Coronary artery (tissue), 2 donors: ENCODE measurements at places on chromosomes 11 and 22.

DNA sequence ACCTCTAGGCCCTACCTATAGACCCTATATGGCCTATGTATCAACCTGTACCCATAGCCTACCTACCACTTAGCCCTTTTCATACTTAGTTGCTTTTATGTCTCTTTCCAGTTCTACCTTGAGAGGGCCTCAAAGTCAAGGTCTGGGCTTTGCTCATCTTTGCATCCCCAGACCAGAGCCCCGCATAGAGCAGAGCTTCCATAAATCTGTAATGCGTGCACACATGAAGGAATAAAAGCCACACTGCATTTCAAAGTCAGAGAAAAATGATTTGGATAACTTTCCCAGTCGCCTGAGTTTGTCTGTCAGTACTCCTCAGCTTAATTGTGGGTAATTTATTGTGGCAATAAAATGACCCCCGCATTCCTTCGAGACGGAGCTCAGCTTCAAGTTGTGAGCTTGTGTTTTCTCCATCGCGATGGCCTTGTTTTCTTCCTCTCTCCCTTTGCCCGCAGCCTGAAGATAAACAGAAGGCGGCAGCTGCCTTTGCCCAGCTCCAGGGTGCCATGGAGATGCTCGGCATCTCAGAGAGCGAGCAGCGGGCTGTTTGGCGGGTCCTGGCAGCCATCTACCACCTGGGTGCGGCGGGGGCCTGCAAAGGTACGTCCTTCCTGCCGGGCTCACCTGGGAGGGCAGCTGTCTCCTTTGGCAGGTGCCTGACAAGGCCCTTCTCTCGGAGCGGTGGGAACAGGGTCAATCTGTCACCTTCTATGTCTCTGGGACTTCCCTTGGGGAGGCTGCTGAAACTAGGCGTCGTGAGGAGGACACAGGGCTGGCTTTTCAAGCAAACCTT lies 55.7 kb downstream of the MYO18B start:
- DNase-seq: no peak

DNA sequence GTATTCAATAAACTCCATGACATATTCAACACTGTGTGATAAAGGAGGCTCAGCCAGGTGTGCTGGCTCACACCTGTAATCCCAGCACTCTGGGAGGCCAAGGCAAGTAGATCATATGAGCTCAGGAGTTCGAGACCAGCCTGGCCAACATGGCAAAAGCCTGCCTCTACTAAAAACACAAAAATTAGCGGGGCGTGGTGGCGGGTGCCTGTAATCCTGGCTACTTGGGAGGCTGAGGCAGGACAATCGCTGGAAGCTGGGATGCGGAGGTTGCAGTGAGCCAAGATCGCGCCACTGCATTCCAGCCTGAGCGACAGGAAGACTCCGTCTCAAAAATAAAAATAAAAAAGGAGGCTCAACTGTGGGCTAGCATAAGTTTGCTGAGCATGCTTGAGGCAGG lies 4.1 kb upstream of the SLC25A18 start:
- DNase-seq: no peak

DNA sequence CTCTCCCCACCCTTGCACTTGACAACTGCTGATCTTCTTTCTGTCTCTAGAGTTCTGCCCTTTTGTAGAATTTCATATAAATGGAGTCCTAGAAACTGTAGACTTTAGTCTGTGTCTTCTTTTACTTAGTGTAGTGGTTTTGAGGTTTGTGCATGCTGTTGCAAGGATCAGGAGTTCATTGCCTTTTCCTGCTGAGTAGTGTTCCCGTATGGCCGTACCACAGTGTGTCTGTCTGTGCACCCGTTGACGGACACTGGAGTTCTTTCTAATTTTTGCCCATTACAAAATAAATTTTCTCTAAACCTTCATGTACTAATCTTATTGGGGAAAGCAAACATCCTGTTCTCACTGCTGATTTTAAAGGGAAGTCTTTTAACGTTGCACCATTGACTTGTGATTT lies 138.1 kb downstream of the TBC1D22A start:
- DNase-seq: peak; percentile 12

GRCh38 chr11:131581046-131581445 lies 210.6 kb downstream of the NTM start:
- no peak for DNase-seq

DNA sequence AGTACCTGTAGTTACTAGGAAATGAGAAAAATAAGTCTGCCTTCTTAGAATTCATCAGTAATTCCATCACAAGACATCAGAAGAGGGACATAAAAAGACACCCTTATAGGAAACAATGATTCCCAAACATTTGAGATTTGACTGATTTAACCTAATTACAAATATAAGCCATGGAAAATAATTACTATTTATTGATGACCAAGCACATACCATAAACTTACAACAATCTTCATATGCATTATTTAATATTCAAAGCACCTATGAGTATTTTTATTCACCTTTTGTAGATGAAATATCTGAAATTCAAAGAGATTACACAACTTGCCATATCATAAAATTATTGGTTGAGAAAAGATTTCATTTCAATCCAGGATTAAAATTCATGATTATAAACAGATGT lies 14.6 kb upstream of the OR52D1 start:
- DNase-seq: no peak

DNA sequence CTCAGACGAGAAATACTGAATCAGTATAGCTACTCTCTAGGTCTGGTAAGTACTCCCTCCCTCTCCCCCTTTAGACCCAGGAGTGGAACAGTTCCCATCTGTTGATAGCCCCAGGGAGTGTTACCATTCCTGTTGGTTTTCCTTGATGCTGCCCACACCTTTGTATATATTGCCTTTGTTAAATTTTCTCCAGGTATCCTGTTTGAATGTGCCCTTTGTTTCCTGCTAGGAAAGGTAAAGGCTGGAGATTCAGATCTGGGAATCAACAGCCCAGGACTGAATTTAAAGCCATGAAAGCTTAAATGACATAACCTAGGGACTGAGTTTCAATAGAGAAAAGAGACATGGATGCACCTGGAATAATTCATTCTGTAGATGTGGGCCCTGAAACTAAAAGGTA lies 68.3 kb downstream of the CCDC83 start:
- DNase-seq: no peak

DNA sequence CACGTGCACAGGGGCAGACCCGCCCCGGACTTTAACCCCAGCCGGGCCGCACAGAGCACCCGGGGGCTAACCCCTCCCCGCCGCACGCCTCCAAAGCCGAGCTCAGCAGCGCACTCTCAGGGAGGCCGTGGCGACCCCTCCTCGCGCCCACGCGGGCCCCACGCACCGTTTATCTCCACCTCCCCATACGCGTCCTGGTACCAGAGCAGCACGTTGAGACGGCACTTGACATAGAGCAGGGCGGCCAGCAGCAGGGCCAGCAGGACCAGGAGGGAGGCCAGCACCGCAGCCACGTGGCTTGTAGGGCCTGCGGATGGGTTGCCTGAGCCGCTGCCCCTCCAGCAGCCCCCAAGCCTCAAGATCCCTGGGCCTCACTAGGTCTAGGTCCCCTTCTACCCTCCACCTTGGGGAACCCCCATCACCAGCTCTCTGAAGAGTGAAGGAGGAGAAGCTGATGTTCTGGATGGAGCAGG lies 7.1 kb downstream of the SIGIRR start:
- DNase-seq: no peak

- DNase-seq: no peak
Measured at GRCh38 chr11:23519194-23519593, 658.9 kb upstream of the CCDC179 start.

- DNase-seq: no peak
Measured at GRCh38 chr22:40611606-40612005, 24.9 kb downstream of the MRTFA start.

GRCh38 chr22:44399906-44400762 lies 87.4 kb upstream of the SHISAL1 start:
- DNase-seq: peak; percentile 55

- DNase-seq: peak; percentile 94
Measured at GRCh38 chr11:72812967-72813739, 1.1 kb upstream of the ATG16L2 start.

DNA sequence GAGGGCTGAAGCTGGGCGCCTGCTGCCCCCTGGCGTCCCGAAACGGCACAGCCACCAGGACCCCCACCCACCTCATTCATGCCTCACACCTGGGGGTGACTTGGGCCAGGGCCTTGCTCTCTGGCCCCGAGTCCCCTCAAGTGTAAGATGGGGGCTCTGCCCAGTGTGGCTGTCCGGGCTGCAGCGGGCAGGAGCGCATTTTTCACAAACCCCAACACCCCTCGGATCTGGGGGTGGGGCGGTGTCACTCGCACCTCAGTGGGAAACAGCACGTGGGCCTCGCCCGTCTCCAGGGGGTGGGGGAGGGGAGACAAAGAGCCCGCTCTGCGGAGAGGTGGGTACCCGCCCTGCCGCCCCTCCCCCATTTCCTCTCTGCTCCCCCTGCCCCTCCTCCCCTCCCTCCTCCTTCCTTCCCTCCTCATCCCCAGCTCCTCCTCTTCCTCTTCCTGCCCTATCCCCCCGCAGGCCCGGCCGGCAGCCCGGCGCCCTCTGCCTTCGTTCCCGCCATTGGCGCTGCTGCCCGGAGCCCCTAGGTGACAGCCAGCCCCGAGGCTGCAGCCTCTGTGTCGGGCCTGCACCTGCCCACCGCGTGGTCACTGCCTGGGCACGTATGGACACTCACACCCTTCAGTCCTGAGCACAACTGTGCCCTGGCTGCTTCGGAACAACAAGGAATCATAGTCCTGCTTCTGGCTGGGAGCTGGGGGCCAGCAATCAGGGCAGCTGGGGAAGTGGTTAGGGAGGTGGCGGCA lies 6.8 kb upstream of the CDKN1C start:
- DNase-seq: no peak

DNA sequence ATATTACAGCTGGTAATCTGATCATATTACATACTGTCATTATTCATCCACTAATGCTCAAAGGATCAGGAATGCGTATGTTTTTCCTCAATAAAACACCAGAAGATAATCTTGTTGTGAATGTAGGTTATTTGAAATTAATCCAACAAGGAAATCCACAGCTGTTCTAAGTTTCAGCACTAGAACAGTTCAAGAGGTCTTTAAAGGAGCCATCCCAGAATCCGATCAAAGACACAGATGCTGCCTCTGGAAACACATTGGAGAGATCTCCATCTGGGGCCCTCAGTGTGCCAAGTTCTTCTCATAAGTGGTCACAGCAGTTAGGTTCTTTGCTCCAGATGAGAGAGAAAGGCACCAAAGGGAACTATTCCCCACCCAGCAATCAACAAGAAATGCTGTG lies 1955.1 kb upstream of the RAG2 start:
- no peak for DNase-seq

DNA sequence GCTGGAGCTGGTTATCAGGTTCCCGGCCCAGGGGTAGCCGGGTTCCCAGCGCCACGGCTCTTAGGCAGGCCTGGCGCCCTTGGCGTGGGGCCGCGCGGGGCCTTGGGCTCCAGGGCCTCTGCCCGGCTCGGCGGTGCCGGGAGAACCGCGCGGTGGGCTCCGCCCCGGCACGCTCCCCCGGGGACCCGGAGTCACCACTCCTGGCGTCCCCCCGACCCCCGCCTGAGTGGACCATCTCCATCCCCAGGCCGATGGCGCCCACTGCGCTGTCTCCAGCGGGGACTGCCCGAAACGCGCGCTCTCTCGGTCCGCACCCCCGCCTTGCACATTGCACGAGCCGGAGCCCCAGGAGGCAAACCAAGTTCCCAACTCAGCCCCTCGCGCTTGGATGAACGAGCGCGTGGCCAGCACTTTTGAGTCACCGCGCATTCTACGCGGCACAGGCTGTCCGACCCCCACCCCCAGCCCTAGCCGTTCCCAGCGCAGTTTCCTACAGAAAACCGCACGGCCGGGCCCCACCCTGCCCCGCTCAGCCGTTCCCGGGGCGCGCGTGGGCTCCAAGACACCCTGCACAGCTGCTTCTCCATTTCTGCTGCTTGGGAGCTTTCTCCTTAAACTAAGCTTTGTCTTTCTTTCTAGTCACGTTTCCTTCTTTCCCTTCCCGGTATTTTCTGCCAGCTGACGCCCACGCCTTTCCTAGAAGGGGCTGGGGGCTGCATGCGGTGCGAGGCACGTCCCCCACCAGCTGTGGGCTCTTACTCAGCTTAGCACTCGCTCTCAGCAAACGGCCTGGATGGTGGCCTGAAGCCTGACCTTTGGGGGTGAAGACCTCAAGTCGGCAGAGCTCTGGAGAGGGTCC lies 650 bp upstream of the CHID1 start:
- no peak for DNase-seq

- no peak for DNase-seq
Measured at GRCh38 chr22:28630177-28630574, 49.5 kb downstream of the TTC28 start.

GRCh38 chr22:29478326-29479276 lies 1.4 kb upstream of the NEFH start:
- no peak for DNase-seq

DNA sequence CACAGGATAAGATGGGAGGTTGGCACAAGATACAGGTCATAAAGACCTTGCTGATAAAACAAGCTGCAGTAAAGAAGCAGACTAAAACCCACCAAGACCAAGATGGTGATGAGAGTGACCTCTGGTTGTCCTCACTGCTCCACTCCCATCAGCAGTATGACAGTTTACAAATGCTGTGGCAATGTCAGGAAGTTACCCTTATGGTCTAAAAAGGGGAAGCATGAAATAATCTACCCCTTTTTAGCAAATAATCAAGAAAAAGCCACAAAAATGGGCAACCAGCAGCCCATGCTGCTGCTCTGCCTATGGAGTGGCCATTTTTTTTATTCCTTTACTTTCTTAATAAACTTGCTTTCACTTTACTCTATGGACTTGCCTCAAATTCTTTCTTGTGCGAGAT lies 8.7 kb upstream of the PIWIL4 start:
- no peak for DNase-seq

- DNase-seq: no peak
Measured at GRCh38 chr11:66172146-66172545, 96.3 kb upstream of the RAB1B start.

DNA sequence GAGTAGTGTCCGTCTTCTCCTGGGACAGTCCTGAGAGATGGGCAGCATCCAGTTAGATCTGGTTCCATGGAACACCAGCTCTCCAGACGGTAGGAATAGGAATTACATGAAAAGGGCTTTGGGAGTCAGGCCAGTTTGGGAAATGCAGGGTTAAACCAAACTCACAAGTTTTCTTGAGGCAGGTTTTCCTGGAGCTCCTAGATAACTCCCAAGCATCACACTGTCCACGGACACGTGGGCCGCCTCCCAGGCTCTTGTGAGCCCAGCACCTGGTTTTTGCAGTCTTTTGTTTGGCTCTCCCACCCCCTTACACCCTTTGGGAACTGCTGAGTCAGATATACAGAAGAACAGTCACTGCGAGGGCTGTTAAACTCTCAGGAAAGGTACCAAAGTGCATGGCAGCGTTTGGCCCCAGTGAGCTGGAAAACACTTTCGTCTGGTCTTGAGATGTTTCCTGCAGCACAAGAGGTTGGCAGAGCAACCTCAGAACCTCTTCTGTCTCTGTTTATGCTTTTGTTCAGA lies 90.0 kb downstream of the BCR start:
- no peak for DNase-seq

GRCh38 chr22:46478083-46478551 lies 59.3 kb downstream of the CELSR1 start:
- DNase-seq: no peak

GRCh38 chr11:128763224-128763623 lies 69.4 kb downstream of the FLI1 start:
- DNase-seq: no peak
